ENCODE measurements at places on chromosomes 5 and 9.

- no peak for DNase-seq
Observed at GRCh38 chr5:1436681-1437080, 8.6 kb downstream of the SLC6A3 start.

DNA sequence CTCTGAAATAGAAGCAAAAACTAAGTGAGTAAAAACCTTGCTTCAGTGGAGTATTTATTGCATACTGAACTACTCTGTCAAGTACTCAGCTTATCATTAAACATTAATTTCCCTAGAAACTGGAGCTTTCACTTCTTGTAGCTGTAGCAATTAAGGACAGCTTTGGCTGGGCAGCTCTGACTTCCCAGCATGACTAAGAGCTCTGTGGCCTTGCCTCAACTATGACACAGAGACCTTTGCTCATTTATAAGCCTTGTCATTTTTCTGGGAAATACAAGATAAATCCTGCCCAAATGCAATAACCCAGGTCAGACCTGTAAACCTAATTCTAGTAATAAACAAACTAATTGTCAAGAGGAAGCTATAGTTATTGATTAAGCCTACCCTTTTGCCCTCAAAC, 65.4 kb upstream of the STK32A start:
- no peak for DNase-seq

- no peak for DNase-seq
Observed at GRCh38 chr5:171984748-171985419, 21.6 kb downstream of the FBXW11 start.

GRCh38 chr5:83549076-83549475, 77.5 kb downstream of the VCAN start:
- DNase-seq: no peak

GRCh38 chr5:91977579-91977978, 594.5 kb upstream of the ARRDC3 start:
- peak; percentile 84 for DNase-seq

GRCh38 chr5:17317473-17317872, 100.0 kb downstream of the BASP1 start:
- DNase-seq: no peak

GRCh38 chr9:31745886-31746285, 638.6 kb upstream of the ACO1 start:
- DNase-seq: no peak

DNA sequence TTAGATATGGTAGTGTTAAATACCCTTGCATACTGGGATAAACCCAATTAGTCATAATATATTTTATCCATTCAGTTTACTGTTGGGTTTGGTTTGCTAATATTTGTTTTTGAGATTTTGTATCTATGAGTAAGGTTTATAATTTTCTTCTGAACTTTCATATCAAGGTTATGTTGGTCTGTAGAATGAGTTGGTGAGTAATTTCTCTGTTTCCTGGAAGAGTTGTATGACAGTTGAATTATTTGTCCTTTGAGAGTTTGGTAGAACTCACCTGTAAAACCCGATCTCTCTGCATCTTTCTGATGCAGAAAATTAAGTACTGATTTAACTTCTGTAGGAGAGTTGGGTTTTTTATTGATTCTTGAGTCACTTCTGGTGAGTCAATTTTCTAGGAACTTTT, 20.4 kb downstream of the DDX4 start:
- DNase-seq: no peak

DNA sequence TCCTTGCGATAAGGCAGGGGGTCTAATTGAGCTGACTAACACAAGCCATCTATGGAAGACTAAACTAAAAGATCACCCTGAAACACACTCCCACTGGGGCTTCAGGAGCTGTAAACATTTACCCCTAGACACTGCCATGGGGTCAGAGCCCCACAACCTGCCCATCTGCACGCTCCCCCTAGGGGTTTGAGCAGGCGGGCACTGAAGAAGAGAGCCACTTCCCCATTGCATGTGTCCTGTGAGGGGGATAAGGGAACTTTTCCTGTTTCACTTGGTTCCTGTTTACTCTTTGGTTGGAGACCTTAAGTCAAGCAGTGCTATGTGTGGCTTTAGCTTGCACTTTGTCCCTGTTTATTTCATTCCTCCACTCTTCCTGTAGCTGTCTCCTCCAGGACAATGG, 1929.5 kb upstream of the CDH9 start:
- no peak for DNase-seq
